ENCODE measurements at places on chromosomes 11 and 22.

DNA sequence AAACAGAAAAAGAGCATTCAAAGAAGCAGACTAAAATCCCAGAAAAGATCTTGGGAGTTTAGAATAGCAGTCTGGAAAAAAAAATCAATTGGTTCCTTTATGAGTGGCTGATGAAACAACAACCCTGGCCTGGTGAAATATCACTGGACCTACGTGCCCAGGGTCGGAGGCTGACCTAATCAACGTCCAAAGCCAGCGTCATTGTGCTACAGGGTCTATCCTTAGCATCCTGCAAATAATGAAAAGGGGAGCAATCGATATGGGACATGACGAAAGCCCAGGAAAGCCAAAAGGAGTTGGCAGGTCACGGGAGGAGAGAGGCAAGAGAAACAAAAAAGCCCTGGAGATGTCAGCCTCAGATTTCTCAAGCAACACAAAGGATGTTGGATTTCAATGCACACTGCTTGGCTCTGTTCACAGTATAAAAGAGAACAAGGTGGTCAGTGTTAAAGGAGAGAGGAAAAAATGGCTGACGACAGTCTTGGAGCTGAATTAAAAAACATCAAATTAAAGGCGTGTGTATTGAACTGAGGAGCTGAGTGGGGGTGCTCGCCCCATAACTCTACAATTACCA lies 148.8 kb downstream of the BLID start:
- DNase-seq: no peak

- DNase-seq: no peak
These were observed 208.5 kb downstream of the TENM4 start for GRCh38 chr11:79232346-79232745.

DNA sequence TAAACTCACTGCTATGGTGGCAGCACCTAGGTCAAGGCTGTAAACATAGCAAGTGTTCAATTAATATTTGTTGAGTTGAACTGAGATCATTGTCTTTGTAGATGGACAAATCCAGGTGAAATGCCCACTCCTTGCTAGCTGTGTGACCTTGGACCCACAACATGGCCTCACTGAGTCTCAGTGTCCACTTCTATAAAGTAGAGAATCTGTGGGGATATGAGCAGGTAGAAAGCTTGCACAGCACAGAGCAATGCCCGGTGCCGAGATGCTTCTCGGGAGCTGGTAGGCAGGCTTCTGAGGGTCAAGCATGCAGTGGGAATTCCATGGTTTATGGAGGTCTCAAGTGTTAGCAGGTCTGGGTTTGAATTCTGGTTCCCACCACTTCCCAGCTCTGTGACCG lies 97.9 kb upstream of the SYT13 start:
- DNase-seq: no peak

DNA sequence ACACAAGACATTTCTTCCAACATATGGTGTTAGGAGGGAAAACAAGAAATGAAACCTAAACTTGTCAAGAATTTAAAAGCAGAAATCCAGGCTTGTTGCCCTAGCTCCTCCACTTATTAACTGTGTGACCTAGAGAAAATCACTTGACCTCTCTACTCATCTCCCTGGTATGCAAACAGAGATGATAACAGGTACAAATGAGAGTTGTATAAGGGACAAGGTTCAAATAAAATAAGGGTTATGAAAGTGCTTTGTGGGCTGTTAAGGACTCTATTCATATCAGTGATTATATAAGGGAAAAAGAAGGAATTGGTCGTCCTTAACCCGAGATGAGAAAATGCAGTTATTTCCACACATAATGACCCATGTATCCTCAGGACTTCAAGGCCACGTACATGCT lies 372.7 kb upstream of the TENM4 start:
- no peak for DNase-seq

GRCh38 chr22:29916007-29916544 lies 33.1 kb downstream of the MTMR3 start:
- DNase-seq: no peak

DNA sequence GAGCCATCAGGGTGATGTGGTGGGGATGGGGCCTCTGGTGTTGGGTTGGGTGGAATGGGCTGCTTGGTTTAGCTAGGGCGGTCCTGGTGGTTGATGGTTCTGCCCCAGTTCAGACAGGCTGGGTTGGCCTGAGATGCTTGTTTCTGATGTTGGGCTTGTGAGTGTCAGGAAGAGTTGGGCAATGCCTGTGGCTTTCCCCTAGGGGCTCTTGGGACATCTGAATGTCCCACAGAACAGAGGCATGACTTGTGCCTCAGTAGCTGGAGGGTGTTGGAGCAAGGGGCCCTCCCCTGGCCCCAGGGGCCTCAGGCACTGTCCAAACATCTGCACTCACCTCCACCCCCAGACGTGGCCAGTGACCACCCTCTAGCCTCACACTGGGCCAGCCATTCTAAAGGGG lies 14.0 kb upstream of the CTSD start:
- DNase-seq: no peak

- DNase-seq: peak; percentile 87
These were observed 16.1 kb downstream of the TSKU start for GRCh38 chr11:76799066-76799804.

DNA sequence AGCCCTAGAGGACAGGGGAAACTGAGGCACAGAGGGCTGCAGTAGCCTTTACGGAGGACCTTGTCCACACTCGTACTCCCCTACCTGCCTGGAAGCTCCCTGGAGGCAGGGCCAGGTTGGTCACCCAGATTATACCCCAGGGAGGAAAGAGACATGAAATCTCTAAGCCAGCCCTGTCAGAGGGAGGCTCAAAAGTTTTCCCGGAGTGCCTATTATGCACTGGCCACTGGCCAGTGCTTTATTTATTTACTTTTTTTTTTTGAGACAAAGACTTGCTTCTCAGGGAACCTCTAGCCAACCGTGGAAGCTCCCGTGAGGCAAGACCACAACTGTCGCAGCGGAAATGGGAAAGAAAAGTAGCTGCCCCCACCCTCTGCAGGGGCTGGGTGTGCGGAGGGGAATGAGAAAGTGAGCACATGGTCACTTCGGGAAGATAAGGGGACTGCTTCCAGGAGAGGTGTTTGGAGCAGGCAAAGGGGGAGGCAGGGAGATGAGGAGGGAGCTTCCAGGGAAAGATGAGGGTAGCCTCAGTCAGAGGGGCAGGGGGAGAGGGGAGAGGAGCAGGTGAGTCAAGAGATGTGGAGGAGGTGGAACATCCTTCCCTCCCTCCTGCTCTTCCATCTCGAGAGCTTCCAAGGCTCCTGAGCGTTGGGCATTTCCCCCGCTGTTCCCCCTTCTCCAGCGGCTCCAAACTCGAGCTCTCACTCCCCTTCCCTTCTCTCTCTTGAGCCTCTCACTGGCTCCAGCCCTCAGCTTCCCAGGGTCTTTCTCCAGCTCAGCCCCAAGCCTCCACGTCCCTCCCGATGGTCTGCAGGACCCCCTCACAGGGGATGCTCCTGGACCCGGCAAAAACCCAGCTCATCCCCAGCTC lies 4.3 kb downstream of the IL2RB start:
- no peak for DNase-seq

DNA sequence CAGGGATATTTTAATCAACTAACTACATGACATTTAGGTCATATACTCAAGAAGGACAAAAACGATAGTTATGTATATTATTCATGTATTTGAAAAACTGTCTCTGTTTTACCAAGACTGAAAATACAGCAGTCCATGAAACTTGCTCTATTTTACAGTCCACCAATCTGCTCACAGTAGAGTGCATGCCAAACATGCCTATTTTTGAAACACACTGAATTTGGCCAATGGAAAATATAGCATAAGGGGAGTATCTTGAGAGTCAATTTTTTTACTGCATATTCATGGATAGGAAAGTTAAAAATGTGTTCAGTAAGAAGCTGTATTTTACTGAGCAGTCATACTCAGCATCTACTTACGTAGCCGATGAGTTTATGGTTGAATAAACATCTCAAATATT lies 621.2 kb upstream of the CHORDC1 start:
- no peak for DNase-seq

DNA sequence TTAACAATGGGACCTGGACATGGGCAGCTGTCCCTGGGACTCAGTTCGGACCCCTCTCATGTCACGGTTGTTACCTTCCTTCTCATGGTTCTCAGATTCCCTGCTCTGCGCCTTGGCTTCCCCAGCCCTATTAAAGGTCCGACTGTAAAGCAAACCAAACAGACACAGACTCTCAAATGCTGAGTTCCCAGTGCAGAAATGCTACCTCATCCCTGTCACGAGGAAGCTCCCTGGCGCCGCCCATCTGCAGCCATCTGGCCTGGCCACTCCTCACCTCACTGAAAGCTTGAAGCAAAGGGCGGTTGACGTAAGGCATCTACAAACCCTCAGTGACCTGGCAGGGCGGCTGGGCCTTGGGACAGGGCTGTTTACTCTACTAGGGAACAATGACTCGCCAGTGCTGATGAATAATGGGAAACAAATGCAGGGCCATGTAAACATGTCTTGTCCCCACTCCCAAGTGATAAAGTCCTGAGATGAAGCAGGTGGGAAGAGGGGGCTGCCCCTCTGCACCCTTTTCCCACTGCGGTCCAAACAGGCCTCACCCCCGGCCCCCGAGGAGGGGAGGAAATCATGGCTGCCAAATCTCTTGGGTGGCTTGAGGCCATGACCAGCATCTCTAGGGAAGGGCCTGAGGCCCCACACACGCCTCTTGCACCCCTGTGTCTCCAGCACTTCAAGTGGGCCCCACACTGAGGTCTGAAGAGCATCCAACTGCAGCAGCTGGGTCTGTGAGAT lies 49.3 kb downstream of the SCUBE1 start:
- no peak for DNase-seq

DNA sequence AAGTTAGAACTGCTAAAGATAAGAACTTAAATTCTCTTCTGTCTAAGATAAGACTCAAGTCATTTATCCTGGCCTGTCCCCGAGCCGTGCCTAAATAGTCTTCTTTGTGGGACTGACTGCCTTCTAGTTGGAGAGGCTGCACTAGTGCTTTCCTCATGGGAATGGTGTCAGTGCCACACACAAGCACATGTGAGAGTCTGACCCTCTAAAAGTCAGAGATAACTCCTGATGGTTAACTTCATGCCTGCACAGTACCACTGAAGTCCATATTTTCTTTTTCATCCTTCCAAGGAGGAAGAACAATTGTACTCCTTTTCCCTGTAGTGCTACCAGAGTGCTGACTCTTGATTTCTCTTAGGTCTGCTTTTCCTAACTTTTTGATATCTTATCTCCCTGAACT lies 309.7 kb downstream of the TMEM135 start:
- DNase-seq: no peak

DNA sequence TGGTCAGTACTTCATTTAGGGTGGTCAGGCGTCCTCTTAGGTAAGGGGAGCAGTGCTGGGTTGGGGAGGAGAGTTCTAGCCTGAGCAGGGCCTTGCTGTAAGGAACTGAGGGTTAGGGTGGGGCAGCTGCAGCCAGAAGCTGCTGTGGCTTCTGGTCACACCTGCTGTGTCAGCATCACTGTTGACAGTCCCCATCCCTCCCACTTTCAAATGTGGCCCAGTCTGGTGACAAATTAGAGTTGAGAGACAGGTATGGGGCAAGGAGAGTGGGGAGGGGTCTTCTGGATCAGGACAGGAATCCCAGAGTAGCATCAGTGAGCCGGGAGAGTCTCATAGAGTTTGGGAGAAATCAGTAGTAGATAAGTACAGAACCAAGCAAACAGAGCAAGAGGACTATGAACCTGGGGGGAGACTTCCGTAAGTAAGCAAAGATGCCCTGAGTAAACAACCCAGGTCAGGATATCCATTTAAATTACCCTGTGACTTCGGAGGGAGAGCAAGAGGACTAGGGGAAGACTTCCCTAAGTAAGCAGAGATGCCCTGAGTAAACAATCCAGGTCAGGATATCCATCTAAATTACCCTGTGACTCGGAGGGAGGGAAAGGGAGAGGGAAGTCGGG lies 53.7 kb downstream of the PPP6R2 start:
- DNase-seq: no peak

DNA sequence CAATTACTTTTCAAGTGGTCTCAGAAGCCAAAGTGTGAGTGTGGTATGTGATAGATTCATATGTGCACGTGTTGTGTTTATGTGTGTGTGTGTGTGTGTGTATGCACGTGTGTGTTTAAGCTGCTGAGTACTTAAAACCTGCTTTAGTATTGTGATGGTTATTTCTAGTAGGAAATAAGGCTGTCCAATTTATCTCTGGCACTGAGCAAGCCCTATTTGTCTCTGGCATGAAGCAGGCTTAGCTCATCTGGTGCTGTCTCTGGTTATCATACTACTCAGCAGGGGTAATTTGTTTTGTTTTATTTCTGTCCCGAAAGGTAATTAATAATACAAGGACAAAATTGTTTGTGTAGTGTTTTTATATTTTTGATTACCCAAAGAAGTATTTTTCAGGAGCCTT lies 333.7 kb downstream of the FAT3 start:
- no peak for DNase-seq

- DNase-seq: no peak
These were observed 13.7 kb downstream of the PIWIL3 start for GRCh38 chr22:24760708-24761306.

DNA sequence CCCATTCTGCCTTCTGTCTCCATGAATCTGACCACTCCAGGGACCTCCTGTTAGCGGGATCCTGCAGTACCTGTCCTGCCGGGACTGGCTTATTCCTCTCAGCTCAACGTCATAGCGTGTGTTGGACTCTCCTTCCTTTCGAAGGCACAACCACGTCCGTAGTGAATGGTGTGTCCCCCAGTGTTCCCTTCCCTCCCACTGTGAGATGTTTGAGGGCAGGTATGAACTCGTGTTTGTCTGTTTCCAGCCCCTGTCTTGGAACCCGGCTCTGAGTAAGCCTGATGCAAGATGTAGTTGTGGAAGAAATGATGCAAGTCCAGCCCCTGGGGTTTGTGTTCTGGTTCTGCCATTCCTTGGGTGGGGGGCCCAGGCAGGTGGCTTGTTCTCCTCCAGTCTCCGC lies 10.5 kb upstream of the MYEOV start:
- no peak for DNase-seq

- no peak for DNase-seq
These were observed 14.0 kb downstream of the TRIM29 start for GRCh38 chr11:120123946-120124345.

DNA sequence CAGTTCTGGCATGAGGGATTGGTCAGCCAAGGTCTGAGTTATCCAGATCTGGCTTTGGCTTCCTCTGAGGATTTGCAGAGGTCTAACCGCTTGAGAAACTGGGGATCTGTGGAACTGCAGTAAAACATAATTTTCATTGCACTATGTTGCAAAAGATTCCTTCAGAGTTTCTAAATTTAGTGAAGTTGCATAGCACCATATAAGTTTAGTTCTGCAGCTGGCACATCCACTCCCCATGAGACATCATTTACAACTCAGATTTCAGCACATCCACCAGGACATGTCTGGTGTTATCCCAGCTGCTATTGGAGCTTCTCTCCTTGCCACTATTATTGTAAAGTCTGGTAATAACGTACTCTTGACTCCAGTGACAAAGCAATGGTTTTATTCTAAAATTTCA lies 181.5 kb downstream of the CWF19L2 start:
- peak; percentile 46 for DNase-seq

DNA sequence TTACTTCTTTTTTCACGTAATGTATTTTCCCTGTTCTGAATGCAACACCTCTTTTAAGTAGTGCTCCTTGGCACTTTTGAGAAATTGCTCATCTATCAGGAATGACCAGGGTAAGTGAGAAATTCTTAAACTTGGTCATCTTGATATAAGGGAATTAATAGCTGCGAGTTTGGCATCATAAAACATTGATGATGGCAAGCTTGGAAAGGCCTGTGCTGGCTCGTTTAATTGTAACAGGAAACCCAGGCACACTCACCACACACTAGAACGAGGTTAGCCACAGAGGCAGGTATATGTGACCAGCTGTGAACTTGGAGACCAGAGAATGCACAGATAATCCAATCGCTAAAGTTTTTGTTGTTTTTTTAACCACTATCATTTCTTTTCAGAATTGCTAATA lies 24.3 kb downstream of the FAM118A start:
- DNase-seq: no peak

- no peak for DNase-seq
These were observed 34.7 kb downstream of the USP35 start for GRCh38 chr11:78223320-78223954.
